AG04449 (cell line): ENCODE measurements at places on chromosomes 2 and 18.

DNA sequence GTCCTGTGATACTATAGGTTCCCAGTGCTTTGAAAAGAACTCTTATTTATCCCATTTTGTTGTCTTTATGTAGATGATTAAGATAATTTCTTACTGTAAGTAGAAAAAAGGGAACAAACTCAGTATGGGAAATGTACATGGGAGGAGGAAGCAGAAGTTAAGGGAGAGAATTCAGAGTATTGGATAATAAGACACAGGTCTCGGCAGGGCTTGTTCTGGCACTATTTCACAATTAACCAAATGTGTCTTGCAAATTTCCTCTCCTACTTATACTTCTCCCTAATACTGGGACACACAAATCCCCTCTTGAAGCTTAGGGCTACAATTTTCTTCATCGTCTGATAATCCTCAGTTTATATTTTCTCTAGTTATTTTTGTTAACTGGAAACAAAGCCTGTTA is 744.0 kb downstream of the ADCYAP1 start:
- no peak for DNase-seq

GRCh38 chr2:61995515-61995914 is 90.0 kb downstream of the COMMD1 start:
- no peak for DNase-seq

GRCh38 chr2:178202927-178203326 is 8.6 kb downstream of the OSBPL6 start:
- DNase-seq = no peak

DNA sequence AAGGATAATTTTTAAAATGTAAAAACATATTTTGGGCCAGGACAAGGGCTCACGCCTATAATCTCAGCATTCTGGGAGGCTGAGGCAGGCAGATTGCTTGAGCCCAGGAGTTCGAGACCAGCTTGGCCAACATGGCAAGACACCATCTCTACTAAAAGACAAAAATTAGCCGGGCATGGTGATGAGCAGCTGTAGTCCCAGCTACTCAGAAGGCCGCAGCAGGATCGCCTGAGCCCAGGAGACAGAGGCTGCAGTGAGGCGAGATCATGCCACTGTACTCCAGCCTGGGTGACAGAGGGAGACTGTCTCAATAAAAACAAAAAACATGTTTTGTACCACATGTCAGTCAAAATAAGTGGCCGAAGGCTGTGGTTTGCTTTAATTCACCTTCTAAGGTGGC is 122.5 kb downstream of the HDAC4 start:
- DNase-seq = no peak

GRCh38 chr2:238894226-238894949 is 46.5 kb downstream of the TWIST2 start:
- no peak for DNase-seq

DNA sequence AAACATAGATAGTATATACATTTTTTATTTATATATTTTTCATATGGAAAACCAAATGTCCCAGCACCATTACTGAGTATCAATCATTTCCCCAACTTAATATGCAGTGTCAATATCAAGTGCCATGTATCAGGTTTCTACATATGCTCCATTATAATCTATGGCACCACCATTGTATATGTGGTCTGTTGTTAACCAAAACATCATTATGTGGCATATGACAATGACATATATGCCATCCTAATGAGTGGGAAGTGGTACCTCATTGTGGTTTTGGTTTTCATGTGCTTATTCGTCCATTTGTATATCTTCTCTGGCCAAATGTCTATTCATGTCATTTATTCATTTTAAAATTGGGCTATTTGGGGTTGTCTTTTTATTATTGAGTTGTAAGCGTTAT is 9.2 kb downstream of the PTPN18 start:
- no peak for DNase-seq

DNA sequence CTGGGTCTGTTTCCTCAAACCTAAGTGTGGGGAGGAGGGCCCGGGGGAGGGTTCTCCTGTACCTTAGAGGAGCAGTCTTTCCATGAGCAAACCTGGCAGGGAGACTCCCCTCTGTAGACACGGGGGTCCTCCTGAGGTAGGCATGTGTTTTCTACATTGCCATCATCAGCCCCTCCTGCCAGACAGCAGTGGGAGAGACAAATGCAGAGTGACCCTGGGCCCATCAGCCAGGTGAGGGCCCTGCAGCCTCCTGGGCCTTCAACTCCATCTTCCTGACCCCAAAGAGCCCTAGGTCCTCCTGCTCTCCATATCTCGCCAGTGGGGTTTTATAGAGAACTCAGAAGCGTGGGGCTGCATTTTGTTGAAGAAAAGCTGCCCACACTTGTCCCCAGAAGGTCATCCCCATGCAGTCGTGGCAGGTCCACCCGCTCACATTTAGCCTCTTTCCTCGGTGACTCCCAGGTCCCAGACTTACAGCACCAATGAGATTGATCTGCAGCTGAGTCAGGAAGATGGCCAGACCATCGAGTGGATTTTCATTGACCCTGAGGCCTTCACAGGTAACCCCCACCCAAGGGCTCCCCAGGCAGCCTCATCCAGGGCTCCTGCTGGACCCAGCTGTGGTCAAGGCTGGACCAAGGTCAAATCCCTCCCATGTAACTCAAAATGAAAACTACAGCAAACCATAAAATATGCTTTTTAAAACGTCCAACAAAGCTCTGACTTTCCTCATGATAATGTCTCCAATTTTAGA is 2.6 kb downstream of the CHRNG start:
- DNase-seq = no peak

GRCh38 chr18:32042337-32042736 is 23.7 kb downstream of the RNF125 start:
- DNase-seq = no peak

DNA sequence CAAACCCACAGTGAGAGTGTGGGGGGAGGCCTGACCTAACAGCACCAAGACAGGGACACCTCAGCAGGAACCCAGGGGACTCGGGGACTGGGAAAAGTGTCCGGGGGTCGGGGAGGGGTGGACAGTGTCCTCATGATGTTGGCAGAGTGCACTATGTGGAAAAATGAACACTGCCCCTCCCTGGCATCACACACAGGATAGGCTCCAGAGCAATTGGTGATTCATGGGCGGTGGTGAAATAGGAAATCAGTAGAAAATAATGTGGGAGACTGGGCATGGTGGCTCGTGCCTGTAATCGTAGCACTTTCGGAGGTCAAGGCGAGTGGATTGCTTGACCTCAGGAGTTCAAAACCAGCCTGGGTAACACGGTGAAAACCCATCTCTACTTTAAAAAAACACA is 3.6 kb upstream of the ANO7 start:
- DNase-seq = no peak

DNA sequence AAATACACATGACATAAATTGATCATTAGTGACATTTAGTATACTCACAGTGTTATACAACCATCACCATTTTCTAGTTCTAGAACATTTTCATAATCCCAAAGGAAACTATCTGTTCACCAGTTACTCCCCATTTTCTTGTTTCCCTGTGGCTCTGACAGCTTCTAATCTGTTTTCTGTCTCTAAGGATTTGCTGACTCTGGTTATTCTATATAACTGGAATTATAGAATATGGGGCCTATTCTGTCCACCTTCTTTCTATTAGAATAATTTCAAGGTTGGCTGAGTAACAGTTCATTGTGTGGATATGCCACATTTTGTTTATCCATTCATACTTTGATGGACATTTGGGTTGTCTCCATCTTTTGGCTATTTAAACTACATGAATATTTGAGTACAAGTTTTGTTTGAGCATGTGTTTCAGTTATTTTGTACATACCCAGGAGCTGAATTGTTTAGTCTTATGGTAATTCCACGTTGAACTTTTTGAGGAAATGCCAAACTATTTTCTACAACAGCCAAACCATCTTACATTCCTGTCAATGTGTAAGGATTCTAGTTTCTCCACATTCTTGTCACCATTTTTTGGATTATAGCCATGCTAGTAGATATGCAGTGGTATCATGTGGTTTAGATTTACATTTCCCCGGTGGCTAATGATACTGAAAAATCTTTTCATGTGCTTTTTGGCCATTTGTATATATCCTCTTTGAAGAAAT is 20.5 kb downstream of the KIAA1328 start:
- DNase-seq = peak; percentile 78

GRCh38 chr2:91477731-91478672 is 2786.5 kb downstream of the RPIA start:
- no peak for DNase-seq

DNA sequence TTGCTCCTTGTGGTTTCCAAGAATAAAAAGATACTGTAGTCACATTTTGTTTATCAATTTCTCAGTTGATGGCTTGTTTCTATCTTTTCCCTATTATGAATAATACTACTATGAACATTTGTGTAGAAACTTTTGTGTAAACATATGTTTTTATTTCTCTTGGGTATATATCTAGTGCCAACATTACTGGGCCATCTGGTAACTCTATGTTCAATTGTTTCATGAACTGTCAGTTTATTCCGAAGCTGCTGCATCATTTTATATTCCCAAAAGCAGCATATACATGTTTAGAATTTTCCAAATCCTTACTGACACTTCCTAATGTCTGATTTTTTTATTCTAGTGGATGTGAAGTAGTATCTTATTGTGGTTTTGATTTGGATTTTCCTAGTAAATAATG is 737.6 kb upstream of the TMEFF2 start:
- no peak for DNase-seq

DNA sequence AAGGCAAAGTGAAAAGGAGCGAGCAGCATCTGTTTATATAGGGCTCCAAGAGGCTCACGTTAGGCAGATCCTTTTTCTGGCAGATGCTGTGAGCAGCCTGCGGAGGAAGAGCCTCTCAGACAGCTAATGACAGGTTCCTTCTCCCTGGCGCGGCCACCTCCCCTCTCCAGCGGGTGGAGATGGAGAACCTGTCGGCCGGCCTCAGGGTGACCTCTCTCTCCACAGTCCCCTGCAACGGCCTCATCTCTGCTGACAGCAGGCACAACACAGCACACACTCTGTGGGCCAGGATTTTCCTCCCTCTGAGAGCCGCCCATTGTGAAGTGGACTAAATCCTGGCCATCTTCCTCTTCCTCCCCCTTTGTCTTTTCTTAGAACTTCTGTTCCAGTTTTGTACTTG is 119.8 kb downstream of the PRKCE start:
- no peak for DNase-seq

- peak; percentile 26 for DNase-seq
These were observed 20.6 kb downstream of the HTR2B start for GRCh38 chr2:231104115-231104713.

DNA sequence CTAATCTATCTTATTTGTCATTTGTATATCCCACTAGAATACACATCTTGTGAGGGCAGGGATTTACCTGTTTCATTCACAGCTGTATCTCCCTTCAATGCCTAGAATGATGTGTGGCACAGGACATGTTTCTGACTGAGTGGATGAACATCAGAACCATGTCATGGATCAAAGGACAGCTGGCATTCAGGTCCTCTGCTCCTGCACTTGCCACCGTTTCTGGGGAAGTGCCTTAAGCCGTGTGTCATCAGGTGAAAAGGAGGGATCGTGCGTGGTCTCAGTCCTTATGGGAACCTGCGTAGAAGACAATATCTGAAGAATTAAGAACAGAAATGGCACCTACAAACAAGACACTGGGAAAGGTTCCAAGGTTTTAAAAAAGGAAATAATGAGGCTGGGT is 206.1 kb upstream of the GATA6 start:
- no peak for DNase-seq

DNA sequence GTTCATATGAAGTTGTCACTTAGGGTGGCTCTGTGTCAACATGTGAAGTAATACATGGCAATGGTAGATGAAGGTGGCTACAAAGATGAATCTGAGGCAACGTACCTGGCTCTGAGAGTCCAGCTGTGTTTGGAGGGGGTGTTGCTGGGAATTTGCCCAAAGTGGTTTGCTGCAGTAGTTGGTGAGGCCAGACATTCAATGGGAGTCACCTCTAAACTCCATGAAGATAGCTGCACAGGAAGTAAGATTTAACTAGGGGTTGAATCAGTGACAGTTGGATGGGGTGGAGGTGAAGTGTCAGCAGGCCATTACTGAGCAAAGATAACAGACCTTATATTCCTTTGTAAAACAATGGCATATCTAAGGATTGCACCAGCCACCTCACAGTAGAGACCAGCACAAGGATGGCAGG is 71.8 kb downstream of the NUP35 start:
- no peak for DNase-seq

DNA sequence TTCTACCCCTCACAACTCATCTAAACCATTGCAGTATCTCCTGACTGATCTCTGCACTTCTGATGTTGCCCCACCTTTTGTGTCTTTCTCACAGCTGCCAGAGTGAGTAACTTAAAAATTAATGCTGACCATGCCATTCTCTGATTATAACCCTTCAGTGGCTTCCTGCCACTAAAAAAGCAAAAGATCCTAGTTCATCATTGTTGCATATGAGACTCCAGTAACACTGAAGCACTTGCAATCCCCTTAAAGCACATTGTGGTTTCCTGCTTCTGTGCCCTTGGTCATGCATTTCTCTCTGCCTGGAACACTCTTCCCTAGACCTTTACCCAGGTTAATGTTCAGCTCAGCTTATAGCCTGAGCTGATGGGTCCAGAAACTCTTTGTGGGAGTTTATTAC is 95.1 kb upstream of the WDSUB1 start:
- DNase-seq = no peak

GRCh38 chr2:205462681-205463345 is 219.5 kb upstream of the NRP2 start:
- DNase-seq = no peak

- DNase-seq = no peak
These were observed 1.8 kb upstream of the HJURP start for GRCh38 chr2:233856184-233856583.

DNA sequence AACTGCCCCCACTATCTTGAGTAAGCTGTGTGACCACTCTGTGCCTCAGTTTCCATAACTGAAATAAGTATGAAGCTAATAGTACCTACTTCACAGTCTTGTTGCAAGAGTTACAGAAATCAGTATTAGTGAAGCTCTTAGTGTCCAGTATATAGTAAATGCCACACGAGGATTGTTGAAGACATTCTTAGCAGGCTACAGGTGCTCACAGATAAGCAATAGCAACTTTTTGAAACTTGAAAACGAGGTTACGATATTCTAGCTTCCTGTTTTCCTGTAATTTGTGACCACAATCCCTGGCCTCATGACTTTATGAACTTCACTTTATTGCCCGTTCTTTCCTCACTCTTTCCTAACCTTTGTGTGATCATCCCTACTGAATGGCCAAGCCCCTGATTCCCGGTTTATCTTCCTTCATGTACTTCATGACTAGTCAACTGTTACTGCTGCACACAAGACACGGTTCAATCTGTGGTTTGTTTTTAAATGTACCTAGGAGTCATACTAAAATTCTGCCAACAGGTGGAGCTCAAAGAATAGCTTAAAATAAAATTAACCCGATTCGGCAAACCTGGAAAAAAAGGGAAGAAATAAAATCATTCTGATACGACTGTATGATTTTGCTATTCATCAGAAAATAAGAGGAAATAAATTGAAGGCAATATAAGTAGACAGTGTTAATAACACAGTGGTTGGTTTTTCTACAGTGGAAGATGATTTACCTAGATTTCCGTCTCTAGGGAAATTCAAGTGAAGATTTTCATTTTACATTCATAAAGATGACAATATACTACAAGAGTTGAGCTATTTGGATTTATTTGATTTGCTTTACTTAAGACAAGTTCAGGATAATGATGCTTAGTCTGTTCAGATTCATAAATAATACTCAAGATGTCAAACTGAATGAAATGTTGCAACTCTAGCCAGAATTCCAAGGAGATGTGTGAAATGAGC is 38.1 kb upstream of the STAT1 start:
- DNase-seq = no peak
